Urinary bladder (tissue), 4 donors: ENCODE measurements at places on chromosomes 13 and 19. TPM values are rescaled to one million over a fixed set of nuclear protein-coding genes. Genes with fewer than 3 reads are reported as not detected.

The HSH2D gene
- total RNA-seq, result 2.4 TPM

The SHISA7 gene
- total RNA-seq, result 0.16 TPM

The KIR2DL1 gene
- not detected for total RNA-seq

The ZNF530 gene
- total RNA-seq, result 4.0 TPM
